ENCODE measurements at places on chromosomes 3 and 15. TPM values are rescaled to one million over a fixed set of nuclear protein-coding genes. Genes with fewer than 3 reads are reported as not detected.
A peak's percentile ranks its signal among the peaks of the same experiment; 100 is the strongest.

Gene CTXN2
- not detected for total RNA-seq

Gene SERPINI1
- 1.2 TPM for total RNA-seq

Gene SUSD5
- not detected for total RNA-seq

DNA sequence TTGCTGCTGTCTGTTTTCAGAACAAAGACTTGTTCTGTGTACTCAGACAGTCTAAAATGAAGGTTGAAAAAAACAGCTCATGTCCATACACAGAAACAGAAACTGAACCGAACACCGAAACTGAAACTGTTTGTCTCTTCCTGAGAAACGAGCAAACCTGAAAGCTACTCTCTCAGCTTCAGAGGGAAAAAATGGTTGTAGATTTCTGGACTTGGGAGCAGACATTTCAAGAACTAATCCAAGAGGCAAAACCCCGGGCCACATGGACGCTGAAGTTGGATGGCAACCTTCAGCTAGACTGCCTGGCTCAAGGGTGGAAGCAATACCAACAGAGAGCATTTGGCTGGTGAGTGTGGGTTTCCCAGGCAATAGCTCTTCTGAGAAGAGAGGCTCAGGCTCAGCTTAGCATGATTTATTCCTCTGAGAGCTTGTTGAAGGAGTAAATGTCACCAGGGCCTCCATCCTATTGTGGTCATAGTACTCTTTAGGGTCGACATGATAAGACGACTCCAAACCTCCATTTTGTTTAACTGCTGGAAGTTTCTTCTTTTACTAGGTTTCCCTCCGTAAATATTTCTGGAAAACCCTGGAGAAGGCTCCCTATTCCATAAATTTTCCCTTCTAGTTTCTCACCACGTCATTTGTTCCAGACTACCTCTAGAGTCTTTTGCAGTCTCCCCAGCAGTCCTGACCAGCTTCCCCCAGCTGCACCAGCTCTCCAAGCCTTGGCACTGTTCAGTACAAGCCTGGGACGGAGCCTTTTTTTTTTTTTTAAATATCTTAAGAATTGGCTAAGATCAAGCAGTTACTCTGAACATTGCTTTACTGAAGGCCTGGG lies at the start of gene RTP4:
RTP4 (plus strand) TSS at position 135 of the 838 bp plus-strand sequence; CDS start at position 192, 57 bp downstream.
- H3K27ac ChIP-seq, result peak within 1 kb of the TSS; percentile 98
- H3K4me3 ChIP-seq, result peak within 1 kb of the TSS; percentile 82
- no peaks in the 10 kb centered on the region for H3K27me3 ChIP-seq
- peak; percentile 33 for DNase-seq
- peaks cover 14% of the 10 kb centered on the region for H3K4me1 ChIP-seq

DNA sequence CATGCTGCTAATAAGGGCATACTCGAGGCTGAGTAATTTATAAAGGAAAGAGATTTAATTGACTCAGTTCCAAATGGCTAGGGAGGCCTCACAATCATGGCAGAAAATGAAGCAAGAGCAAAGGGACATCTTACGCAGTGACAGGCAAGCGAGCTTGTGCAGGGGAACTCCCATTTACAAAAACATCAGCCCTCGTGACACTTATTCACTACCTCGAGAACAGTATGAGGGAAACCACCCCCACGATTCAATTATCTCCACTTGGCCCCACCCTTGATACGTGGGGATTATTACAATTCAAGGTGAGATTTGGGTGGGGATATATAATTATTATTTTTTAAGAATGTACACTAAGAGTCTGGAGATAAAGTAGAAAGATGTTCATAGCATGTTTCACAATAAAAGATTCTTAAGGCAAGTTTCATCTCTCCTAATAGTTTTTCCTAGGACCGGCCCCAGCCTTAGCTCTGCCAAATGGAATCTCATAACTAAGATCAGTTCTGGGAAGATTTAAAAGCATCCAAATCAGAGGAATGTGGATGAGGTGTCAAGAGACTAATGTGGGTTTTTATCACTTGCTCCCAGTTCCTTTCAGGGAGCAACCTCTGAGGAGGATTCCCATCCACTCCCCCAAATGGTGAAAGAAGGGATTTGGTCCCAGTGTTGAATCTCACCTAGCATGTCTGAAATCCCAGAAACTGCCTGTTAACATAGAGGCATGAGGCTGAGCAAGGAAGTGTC lies 221.0 kb downstream of the ZMAT3 start:
- no peaks in the 10 kb centered on the region for H3K4me1 ChIP-seq
- no peaks in the 10 kb centered on the region for H3K27me3 ChIP-seq
- no peak overlapping the region for H3K27ac ChIP-seq
- no peaks in the 10 kb centered on the region for H3K36me3 ChIP-seq
- DNase-seq, result no peak

- peak overlapping the region; percentile 87 for H3K4me3 ChIP-seq
- peaks cover 38% of the 10 kb centered on the region for H3K4me1 ChIP-seq
- peak overlapping the region; percentile 34 for H3K27ac ChIP-seq
These were observed 2.4 kb downstream of the TSC22D2 start for GRCh38 chr3:150410311-150411105.

GRCh38 chr15:84082739-84083138 lies 152.8 kb upstream of the GOLGA6L4 start:
- no peaks in the 10 kb centered on the region for H3K36me3 ChIP-seq
- H3K27me3 ChIP-seq, result peaks cover 64% of the 10 kb centered on the region
- no peak overlapping the region for H3K27ac ChIP-seq

- H3K36me3 ChIP-seq, result no peaks in the 10 kb centered on the region
- no peak for DNase-seq
- H3K4me3 ChIP-seq, result no peak overlapping the region
These were observed 37.8 kb downstream of the PPM1L start for GRCh38 chr3:160793722-160794252.

DNA sequence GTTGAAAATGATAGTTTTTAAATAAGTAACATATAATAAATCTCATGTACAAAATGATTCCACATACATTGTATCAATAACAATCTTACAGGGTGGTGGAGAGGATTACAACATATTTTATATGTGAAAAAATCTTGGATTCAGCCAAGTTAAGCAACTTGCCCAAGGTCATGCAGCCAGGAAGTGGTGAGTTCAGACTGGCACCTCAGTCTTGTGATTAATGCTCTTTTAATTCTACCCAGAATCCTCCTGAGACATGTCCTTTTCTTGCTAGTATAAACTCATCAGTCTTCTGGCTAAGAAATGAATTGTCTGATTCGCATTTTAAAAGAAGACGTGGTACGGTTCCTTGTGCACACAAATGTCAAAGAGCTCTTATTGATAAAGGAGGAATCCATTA lies 4.5 kb upstream of the MYRIP start:
- H3K4me1 ChIP-seq, result peaks cover 6% of the 10 kb centered on the region
- peaks cover 58% of the 10 kb centered on the region for H3K27me3 ChIP-seq
- no peak for DNase-seq
- no peak overlapping the region for H3K27ac ChIP-seq
- no peak overlapping the region for H3K4me3 ChIP-seq
